ENCODE measurements at places on chromosomes 3 and 15.

DNA sequence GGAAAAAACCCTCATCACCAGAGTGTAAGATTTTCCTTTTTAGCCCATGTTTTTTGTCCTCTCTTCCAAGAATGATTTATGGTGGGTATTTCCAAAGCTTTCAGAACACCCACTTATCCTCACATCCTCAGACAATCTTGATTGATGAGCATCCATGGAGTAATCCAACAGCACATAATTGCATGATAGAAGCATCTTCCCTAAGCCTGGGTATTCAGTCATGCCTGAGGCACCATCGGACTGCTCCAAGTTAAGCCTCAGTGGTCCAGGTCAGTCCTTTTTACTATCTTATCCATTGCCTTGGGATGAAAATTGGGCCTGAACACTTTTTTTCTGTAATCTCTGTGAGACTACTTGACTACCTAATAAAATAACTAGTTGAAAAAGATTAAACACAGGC is 676.0 kb upstream of the SEMA6D start:
- no peak for DNase-seq

- DNase-seq, result no peak
Measured at GRCh38 chr3:195815169-195815771, 3.5 kb upstream of the MUC4 start.

- no peak for DNase-seq
Measured at GRCh38 chr15:78065284-78065872, 12.1 kb downstream of the TBC1D2B start.

DNA sequence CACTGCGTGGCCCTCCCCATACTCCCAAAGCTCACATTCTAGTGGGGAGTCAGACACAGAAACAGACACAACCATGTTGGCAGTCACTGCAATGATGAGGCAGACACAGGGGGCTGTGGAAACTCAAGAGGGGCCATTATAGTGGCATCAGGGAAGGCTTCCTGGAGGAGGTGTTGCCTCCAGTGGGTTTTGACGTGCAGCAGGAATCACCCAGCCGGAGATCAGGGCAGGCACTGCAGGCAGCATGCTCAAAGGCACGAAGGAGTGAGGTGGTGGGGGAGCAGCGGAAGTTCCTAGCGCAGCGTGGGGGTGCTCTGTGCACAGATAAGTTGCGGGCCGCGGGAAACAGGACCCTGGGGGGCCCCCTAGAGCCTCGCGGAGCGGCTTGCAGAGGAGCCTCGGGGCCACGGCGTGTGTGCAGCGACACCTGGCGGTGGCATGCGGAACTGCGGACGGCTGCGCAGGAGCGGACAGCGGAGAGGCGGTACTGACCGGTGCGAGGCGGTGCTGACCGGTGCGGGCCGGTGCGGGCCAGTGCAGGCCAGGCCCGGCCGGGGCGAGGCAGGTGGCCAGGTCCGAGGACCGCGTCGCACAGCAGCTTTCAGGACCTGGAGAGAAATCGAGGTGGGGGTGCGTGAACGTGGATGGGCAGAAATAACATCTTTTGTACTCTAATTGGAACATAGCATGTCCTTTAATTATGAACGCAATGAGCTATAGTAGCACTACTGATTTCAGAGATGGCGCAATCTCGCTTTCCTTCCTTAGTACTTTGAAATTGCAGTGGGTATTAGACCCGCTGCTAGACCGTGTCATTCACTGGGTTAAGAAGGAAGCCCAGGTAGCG is 101.5 kb downstream of the FBLN2 start:
- DNase-seq, result peak; percentile 34

- no peak for DNase-seq
Measured at GRCh38 chr15:77097248-77097721, 26.4 kb upstream of the TSPAN3 start.

GRCh38 chr3:45209526-45209925 is 16.6 kb downstream of the TMEM158 start:
- DNase-seq, result no peak

DNA sequence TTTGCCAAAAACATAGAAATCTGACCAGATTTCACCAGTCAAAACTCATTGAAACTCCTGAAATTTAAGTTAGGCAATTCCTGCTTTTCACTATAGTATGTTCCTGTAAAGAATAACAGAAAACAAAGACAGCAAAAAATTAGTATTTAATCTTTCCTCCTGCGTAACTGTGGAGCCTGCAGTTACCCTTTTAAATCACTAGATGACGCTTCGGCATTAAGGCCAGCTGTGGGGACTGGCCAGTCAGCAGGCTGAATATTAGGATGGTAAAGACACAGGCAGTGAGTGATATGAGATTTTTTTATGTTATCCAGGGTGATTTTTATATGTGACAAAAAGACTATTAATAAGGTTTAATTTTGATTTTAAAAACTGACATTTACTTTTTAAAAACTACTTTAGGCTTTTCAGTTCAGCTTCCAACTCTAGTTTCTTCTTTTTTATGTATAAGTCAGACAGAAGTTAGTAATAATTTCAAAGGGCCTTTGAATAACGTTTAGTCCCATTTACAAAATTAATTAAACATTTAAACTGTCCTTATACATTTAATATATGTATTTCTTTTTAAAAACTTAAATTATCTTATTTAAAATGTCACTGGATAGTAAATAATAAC is 165.1 kb downstream of the PPM1L start:
- DNase-seq, result peak; percentile 53

- DNase-seq, result no peak
Measured at GRCh38 chr3:88105325-88105724, 44.4 kb upstream of the C3orf38 start.

DNA sequence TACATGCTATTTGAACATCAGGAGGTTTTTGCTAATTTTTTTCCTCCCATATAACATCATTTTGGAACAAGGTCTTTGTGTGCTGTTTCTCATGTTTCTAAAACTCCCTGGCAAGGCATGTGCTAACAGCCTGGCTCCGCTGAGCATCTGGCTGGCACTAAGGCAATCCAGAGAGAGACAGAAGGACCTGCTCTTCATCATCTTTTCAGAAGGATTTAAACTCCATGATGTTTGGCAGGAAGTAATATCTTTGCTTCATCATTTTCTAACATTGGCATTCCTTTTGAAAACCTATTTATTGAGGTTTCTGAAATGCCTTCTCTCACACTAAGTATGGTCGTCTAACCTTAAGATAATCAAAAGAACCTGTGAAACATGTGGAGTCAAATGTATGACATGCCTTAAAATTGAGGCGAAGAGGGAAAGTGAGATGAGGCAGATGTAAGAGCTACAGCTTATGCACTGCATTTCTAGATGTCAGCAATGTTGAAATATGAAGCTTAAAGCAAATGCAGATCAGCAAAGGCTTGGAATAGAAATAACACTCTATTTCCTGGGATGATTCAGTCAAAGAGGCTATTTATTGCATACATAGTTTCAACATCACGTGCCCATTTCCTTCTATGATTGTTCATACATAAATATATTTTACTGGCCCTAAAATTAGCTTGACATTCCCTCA is 592.0 kb downstream of the ZNF385D start:
- no peak for DNase-seq

DNA sequence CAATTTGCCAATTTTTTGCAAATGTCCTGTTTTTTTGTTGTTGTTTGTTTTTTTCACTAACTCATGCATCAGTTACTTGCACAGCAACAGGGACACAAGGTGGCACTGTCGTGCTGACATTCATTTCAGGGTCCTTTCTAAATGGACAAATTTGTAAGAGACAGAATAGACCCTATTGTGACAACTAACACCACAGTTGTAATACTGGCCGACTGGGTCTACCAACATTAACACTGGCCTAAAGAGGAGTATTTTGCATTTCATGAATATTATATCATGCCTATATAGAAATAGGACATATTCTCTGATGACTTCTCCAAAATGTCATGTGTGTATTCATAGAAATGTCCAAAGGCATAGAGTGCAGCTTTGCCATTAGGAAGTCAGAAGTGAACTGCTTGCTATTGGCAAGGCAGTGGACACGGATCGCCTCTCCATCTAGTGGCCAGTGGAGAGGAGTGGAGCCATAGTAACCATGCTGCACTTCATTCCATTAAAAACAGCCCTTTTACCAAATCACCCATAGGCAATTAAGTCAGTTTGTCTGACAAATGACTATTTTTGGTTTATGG is 54.8 kb downstream of the ZBTB20 start:
- peak; percentile 84 for DNase-seq

GRCh38 chr3:184099806-184100686 is 3.2 kb downstream of the HTR3E start:
- no peak for DNase-seq

GRCh38 chr3:40055956-40056355 is 246.5 kb downstream of the MYRIP start:
- no peak for DNase-seq

DNA sequence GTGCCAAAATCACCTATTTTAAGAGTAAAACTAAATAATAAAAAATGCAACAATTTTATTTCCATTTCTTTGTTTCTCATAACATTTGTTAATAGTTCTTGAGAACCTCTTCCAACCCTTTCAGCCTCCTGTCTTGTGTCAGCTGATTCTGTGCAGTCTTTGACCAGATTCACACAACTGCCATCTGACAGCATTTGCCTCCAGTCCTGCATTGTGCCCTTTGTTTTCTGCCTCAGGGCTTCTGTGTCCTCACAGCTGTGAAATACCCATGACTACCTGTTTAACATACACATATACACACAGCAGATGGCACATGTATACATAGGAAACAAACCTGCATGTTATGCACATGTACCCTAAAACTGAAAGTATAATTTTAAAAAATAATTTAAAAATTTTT is 13.2 kb upstream of the CNTN6 start:
- no peak for DNase-seq

DNA sequence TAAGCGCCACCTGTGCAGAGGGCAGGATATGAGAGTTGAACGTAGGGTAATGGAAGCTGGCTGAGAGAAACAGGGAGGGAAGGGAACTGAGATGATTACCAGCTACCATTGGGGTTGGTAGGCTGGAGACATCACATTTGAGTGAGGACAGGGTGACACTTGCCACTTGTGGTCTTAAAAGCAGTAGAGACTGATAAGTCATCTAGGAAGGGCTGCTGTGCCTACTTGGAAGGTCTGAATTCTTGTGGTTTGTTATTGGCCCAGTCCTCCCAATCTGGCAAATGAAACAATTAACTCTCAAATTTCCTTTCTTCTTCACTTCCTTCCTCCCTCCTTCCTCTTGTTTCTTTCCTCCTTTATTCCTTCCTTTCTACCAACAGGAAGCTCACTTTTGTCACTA is 46.8 kb downstream of the COL6A5 start:
- no peak for DNase-seq

GRCh38 chr3:87625876-87626275 is 349.5 kb upstream of the POU1F1 start:
- DNase-seq, result no peak

DNA sequence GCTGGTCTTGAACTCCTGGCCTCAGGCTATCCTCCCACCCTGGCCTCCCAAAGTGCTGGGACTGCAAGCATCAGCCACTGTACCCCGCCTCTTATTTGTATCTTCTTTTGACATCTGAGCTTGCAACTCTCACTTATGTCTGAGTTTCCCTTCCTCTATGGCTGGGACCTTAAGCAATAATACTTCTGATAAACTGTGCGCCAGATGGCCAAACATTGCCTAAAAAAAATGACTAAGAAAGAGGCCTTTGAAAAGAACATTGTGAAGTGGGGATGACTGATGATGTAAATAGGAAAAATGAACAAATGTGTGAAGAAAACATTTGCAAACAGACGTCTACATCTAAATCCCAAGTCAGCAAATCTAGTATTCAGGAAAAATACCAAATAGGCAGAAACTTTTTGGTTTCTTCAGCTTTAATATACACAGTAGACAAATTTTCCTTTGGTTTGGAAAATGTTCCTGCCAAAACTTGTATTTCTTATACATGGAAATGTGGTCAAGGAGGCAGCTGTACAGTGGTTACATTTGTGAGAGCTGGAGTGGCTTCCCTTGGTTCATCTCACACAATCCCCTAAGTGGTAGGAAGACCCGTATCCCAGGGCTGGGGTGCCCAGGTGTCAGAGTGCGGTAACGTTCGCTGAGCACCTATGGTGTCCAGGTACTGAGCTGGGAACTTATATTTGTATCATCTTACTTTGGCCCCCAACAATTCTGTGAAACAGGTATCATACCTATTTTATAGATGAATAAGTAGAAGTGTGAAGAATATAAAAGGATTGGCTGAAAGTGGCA is 11.6 kb upstream of the TFRC start:
- DNase-seq, result no peak

GRCh38 chr3:127694467-127695215 is 21.9 kb downstream of the ABTB1 start:
- DNase-seq, result peak; percentile 67

DNA sequence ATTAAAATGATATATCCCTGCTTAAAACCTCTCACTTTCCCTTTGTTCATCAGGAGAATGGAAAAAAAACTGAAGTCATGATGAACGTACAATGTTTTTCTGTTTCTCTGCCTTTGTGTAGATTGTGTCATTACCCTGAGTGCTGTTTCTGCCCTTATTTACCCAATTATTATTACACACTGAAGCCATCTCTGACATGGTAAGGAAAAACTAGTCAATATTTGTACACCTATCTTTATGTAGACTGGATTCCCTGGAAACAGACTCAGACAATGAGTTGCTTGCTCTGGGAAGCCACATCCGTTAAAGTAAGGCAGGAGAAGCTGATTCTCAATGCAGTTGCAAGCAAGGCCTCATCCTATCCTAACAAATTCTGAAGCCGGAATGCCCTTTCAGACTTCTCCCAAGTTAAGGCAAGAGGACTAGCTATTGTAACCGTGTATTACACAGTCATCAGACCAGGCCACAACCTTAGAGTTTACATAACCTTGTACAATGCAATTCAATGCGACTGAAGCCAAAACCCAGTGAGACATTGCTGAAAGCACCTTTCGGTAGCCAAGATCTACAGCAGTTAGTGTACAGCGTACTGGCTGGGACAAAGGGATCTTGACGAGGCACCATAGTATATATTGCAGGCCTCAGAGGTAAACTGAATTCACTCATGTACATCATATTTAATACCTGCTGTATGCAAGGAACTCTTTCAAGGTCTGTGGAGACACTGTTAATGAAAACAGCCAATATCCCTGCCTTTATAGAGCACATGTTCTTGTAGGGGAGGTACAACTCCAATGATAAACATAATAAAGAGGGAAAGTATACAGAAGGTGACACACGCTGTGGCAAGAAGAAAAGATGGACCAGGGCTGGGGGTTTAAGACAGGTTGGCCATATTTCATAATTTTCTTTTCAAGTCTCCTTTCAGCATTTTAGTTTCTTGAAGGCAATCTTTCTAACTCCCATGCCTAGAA is 1040.8 kb upstream of the SEMA6D start:
- peak; percentile 21 for DNase-seq

DNA sequence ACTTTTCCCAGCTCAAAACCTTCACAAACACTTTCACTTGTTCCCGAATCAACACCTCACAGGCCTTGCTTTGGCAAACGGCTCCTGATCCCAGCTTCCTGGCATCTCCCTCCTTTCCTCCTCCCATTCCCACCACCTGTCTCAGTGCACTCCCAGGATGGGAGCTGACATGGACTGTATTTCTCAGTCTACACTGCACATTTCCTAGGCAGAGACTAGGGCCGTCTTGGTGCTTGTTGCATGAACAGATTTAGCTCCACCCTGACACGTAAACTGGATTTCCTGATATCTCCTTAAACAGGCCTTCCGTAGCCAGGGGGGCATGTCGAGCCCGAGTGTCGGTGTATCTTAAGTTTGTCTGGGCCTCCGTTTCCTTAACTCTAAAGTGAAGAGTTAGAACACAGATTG is 790 bp upstream of the WHAMM start:
- peak; percentile 18 for DNase-seq

- no peak for DNase-seq
Measured at GRCh38 chr3:122794779-122795673, at the start of gene SLC49A4. SLC49A4 (plus strand) TSS chr3:122795069; CDS start chr3:122795193, 124 bp downstream.
